ENCODE measurements at places on chromosomes 3 and 15.

DNA sequence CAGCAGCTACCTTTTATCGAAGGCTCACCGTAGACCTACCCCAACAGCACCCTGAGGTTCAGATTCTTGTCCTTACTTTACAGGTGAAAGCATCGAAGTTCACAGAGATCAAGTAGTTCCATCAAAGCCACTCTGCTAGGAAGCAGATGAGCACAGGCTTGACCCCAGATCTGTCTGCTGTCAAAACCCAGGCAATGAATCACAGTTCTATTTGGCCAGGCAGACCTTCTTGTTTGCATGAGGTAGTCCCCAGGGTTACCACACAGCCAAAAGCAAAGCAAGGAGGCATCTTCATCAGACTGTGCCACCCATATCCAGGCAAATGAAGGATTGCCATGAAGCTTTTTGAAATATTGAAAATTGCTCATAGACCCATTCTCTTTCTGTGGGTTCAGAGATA, 33.0 kb downstream of the HES1 start:
- DNase-seq = no peak

DNA sequence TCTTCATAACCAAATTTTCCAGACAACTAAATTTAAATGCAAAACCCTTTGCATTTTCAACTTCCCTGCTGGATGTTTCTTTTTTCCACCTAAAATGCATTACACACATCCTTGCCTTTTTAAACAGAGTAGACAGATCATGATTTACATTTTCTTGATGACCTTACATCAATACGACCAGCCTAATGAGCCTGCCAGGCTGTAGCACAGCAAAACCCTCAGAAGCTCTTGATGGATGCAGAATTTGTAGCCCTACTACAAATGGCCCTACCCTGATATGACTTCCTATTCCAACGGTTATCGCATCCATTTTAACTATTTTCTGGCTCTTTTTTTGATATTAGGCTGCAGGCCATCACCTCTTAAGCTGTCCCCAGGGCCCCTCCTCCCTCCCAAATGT, 66.3 kb downstream of the NTRK3 start:
- DNase-seq = no peak

GRCh38 chr3:189057369-189057768, 114.4 kb upstream of the TPRG1 start:
- no peak for DNase-seq

DNA sequence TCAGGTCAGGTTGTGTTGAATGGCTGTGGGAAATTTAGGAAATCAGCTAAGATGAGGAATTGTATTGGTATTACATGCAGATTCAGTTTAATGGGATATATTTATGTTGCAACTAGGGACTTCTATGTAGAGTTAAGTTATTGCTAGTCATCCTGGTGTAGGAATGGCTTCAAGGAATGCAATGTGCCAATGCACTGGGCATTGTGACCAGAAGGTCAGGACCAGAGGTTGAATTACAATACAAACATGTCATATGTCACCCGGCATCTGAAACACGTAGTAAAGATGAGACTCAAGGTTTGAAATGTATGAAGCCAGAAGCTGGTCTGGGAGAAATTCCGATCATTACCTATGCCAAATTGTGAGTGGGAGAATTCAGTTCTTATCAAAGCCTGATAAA, 11.7 kb upstream of the GAP43 start:
- no peak for DNase-seq

GRCh38 chr3:151845306-151845905, 28.0 kb upstream of the SUCNR1 start:
- DNase-seq = no peak

DNA sequence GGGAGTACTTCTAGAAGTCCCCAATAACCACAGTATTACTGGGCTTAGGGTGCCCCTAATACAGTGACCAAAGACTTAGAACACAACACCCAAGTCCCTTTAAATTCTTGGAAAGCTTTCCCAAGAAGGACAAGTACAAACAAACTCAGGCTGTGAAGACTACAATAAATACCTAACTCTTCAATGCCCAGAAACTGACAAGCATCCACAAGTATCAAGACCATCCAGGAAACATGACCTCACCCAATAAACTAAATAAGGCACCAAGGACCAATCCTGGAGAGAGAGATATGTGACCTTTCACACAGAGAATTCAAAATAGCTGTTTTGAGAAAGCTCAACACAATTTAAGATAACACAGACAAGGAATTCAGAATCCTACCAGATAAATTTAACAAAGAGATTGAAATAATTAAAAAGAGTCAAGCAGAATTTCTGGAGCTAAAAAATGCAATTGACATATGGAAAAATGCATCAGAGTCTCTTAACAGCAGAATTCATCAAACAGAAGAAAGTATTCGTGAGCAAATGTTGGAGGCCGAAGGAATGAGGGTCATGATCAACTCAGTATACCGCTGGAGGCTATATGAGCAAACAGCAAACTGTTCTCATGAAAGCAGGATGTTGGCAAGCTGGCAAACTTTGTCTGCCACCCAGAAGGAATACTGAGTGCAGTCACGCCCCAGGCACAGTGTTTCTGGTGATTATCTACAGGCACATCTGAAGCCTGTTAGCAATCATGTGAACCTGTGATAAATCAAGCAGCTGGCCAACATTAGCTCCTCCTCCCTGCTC, 87.0 kb upstream of the NECTIN3 start:
- no peak for DNase-seq

GRCh38 chr3:170848292-170848917, 21.6 kb downstream of the RPL22L1 start:
- DNase-seq = peak; percentile 63

DNA sequence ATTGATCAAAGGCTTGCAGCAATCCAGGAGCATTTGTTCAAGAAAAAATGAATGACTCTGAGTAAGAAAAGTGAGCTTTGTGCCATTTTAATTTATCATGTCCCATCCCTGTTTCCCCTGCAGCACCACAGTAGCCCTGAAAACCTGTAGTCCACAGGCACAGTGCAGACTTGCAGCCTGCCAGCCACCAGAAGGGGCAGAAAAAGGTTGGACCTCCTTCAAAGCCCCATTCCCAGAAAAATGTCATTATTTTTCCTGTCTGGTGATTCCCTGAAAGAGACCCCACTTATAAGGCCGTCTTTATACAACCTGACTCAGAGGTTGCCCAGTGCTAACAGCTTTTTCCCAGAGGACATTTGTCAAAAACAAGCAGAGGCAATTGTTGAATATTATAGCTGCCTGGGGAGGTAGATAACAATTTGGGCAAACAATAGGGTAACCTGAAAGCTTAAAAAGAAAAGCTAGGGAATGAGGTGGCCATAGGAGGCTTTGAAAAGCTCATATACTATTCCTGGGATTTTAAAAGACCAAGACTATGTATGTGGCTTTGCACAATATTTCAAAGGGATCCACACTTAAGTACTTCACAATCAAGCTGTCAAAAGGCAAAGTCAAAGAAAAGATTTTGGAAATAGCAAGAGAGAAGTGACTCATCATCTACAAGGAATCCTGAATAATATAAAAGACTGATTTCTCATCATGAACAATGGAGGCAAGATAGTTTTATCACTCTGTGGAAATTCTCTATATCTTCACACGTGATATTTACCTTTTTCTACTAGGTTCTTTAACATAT, 136.8 kb upstream of the PLXNA1 start:
- DNase-seq = no peak

- DNase-seq = no peak
Observed at GRCh38 chr15:98855067-98855814, 152.4 kb downstream of the PGPEP1L start.

- DNase-seq = peak; percentile 74
Observed at GRCh38 chr3:141876381-141876890, at the start of gene ATP1B3. ATP1B3 (plus strand) TSS chr3:141876643; CDS start chr3:141876802, 159 bp downstream.

GRCh38 chr3:41482134-41482533, 282.8 kb downstream of the CTNNB1 start:
- no peak for DNase-seq

GRCh38 chr3:99013777-99014315, 112.4 kb upstream of the DCBLD2 start:
- DNase-seq = no peak

DNA sequence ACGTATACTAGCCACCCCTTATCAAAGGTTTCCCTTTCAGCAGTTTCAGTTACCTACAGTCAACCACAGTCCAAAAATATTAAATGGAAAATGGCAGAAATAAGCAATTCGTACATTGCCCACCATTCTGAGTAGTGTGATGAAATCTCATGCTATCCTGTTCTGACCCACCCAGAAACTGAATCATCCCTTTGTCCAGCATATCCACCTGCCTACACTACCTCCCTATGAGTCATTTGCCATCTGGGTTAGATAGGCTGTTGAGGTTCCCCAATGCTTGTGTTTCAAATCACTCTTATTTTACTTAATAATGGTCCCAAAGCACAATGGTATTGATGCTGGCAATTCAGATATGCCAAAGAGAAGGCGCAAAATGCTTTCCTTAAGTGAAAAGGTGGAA, 15.3 kb upstream of the PHC3 start:
- DNase-seq = no peak

DNA sequence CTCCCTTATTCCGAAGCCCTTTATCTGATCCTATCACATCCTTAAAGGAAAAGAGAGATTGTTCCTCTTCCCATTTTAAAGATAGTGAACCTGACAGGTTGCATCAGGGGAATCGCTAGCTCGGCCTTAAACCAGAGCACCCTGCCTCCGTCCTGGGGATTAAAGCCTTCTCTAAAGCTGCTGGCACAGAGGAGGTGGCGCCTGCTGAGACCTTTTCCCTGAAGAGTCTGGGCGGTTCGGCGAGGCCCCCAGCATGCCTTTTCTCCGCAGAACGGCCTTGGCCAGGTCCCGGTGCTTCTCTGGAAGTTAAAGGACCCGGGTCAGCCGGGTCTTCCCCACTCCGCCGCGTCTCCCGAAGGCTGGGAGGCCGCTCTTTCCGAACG, 593 bp downstream of the FAM219B start:
- peak; percentile 30 for DNase-seq

GRCh38 chr3:25820366-25820765, 30.5 kb downstream of the OXSM start:
- DNase-seq = no peak

- DNase-seq = no peak
Observed at GRCh38 chr3:126926684-126927400, 56.1 kb upstream of the PLXNA1 start.

DNA sequence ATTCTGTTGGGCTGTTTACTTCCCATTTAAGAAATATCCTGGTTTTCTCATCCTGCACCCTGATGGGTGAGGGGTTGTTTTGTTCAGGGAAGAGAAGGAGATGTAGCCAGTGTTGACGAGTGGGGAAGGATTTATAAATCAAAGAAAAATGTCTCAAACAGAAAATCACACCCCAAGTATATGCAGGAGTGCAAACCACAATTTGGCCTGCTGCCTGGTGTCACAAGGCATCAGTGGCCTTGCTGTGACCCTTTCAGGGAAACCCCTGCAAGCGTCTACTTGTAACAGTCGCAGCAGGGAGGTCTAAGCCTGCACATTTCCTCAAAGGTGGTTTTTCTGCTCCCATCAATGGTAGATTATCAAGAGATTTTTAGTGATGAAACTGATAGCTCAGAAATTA, 132.6 kb upstream of the LRRN1 start:
- DNase-seq = no peak

DNA sequence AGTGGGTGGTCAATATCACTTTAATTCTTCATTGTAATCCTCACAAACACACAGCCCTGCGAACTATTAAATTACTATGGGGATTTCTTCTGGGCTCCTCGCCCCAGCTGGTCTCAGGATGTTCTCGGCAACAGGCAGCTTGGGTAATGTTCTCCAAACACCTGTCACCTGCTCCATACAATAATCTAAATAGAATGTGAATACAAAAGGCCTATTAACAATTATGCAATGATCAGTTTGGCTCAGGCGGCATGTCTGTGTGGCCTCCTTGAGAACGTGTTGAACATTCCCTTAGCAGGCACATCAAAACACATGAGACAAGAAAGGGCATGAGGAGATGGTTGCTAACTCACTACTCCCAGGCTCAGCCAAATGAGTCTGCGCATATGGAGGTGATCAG, 158.6 kb upstream of the KBTBD8 start:
- DNase-seq = no peak

DNA sequence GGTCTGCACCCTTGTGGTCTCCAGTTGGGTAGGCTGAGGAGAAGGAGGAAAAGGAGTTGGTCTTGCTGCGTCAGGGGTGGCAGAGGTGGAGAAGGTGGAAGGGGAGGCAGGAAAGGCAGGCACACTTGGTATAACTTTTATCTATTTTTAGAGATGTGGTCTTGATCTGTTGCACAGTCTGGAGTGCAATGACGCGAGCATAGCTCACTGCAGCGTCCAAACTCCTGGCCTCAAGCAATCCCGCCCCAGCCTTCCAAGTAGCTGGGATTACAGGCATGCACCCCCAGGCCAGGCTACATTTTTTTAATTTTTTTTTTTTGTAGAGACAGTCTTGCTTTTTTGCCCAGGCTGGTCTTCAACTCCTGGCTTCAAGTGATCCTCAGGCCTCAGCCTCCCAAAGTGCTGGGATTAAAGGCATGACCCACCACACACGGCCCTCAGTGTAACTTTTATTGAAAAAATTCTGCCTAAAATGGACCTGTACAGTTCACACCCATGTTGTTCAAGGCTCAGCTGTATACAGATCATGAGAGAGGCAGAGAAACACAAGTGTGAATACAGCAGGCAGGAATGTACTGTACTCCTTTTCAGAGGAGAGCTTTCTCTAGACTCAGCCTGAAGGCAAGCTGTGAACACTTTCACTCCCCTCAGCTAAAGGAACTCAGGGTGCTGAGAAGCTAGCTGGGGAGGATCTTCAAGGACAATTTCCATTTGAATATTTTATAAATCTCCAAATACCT, 2.1 kb upstream of the RHOV start:
- DNase-seq = no peak

GRCh38 chr3:159001711-159002110, 199.9 kb downstream of the MFSD1 start:
- no peak for DNase-seq

DNA sequence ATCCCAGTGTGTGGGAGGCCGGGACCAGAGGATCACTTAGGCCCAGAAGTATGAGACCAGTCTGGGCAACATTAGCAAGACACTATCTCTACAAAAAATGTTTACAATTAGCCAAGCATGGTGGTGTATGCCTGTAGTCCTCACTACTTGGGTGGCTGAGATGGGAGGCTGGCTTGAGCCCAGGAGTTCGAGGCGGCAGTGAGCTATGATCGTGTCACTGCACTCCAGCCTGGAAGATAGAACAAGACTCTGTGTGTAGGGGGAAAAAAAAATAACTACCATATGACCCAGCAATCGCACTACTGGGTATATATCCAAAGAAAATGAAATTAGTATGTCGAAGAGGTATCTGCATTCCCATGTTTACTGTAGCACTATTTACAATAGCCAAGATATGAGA, 22.6 kb downstream of the RYK start:
- no peak for DNase-seq

DNA sequence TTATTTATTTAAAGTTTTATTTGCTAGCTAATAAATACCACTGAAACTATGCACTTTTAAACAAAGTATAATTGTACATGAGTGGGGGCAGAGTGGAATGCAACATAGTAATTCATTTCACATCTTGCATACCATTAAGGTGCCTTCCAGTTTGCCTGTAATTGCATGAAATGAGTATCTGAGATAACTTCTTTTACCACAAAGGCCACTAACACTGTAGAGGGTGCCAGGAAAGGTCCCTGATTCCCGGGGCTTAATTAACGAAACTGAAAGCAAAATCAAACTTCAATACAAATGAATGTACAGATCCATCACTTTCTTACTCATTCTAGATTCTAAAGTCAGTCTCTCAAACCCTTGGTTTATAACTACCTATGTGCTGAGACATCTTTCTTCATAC, 2.1 kb downstream of the CD47 start:
- DNase-seq = no peak

All from Kasumi-1 (cell line).